HuH-7 (cell line): ENCODE measurements at places on chromosomes 2 and 18.

DNA sequence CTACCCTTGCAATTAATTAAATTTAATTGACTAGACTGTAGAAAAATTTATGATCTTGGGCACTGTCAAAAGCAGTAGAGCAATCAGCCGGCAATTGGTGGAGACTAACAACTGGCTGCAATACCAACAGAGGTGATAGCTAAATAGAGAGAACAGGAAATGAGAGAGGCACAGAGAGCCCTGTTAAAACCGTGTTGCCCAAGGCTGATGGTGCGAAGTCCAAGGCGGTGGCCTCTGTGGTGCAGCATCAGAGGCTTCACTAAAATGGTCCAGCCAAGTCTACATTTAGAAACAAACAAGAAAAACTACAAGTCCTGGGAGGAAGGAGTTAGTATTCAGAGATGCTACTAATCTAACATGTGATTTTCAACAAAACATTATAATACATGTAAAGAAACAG lies 115.6 kb downstream of the NETO1 start:
- DNase-seq = no peak

DNA sequence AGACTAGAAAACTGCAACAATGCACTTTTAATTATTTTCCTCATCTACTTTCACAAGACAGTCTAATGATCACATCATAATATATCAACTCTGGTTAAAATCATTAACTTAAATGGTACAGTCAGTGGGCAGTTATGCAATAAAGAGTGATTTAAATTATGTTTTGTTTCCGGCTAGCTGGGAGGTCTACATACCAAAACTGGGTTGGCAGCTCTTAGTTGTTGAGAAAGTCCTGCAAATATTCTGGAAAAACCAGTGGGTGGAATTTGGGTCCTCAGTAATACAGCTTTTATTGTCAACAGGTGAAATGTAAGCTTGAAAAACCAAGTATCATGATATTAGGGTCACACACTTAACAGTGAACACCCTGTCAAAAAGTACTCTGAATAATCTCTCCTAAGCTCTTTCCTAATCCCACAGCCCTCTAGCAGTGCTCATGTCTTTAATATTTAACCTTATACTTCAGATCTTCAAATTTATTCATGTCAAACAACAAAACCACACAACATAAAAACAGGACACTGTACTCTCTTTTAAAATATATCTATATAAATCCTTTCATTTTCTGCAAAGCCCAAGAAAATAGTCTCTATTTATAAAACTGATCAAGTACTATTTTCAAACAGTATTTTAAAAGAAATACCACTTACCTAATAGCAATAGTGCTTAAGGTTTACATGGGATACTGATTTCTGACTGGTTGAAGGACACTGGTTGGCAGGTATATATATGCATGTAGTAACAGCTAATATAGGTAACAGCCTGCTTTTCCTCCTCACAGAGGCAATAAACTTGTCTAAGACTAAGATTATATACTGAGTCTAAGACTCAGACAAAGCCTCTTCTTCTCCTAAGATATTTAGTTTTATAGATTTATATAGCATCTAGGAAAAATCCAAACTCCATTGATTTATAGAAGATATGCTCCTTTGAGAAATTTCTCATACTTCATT lies 103.8 kb downstream of the GAREM1 start:
- no peak for DNase-seq

DNA sequence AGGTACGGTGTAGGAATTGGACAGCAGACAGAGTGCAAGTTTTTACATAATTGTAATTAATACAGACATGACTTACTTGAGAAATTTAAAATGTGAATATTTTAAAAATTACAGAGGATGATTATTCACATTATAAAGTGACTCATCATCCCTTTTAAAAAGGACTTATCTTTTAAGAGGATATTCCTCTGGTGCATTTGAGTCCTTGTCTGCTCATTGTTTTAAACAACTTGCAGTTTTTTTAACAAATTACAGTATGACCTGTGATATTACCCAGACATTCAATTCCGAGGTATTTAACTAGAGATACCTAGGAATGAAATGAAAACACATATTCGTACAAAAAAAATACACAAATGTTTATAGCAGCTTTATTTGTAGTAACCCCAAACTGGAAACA lies 38.0 kb downstream of the SPTBN1 start:
- no peak for DNase-seq

DNA sequence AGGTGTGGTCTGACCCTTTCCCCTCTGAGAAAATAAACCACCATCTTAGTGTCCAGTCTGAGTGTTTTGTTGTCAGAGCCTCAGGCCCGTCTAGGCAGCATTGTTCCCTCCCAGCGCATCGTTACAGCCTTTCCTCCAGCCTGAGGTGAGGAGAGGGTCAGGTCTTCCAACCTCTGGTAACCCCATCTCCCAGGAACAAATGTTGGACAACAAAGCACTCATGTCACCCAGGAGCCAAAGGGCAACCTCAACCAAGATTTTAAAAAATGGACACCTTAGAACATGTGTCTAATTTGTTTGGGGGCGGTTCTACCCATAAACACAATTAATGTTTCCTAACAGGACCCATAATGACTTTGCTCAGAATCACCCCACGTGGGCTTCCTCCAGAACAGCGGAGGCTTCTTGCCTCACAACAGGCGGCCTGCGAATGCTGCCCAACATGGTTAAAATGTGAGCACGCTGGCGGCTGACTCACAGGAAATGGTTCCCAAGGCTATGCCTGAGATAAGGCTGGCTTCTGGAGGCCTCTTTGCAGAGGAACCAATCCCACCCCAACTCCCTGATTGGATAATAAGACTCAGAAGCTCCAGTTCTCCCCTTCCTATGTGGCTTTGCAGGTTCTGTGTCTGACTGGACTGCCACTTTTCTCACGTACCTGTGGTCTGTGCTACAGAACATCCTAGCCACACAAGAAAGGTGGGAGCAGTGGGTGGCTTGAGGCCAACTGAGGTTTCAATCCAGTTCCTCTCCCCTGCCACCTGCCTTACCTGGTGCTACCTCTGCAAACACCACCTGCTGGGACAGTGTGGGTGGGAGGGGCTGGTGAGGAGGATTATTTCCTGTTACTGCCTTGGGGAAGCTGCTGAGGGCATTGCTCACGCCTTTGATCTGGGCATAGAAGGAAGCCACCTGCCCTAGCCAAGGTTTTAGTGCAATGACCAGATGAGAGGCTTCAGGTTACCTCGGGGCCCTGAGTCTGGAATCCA lies 108.8 kb downstream of the B3GNT2 start:
- DNase-seq = no peak

GRCh38 chr2:123002660-123003248 lies 1022.3 kb upstream of the CNTNAP5 start:
- no peak for DNase-seq

- no peak for DNase-seq
Observed at GRCh38 chr2:158808426-158808825, 13.3 kb downstream of the DAPL1 start.

DNA sequence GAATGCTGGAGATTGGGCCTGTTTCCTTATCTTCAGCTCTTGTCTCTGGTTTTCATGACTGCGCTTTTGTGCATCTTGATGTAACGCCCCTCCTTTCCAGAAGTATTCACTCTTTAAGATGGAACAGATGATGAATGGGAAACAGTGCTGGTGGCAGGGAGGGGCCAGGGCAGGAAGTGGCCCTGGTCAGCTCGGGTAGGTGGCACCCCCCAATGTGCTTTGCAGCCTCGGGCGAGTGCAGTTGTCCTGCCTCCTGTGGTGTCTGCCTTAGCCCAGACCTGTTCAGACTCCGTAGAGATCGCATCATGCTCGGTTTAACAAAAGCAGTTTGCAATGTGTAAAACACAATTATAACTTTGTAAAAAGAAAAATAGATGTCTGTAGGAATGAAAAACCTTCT lies 17.0 kb upstream of the MGAT4A start:
- DNase-seq = no peak

DNA sequence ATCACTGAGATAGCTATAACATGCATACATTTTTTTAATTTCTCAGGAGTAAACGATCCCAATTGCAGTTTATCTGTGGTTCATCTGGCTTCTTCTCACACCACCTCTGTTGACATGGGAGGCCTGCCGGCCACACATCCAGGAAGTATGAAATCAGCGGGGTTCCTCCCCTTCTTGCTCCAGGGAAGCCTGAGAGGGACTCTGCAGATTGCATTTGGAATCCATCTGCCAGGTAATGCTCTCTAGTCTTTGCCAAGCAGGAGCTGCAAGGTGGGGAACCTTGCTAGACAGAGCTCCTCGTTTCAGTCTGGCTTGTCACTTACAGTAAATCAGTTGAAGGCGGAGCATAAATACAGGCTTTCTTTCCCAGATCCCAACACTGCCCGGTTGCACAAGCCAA lies 49.9 kb downstream of the SOX11 start:
- DNase-seq = no peak

- DNase-seq = no peak
Observed at GRCh38 chr18:23872701-23873550, 141.6 kb upstream of the TTC39C start.

- DNase-seq = no peak
Observed at GRCh38 chr2:42128721-42129486, 40.2 kb upstream of the EML4 start.

GRCh38 chr18:76468345-76469304 lies 26.4 kb downstream of the ZNF516 start:
- no peak for DNase-seq

DNA sequence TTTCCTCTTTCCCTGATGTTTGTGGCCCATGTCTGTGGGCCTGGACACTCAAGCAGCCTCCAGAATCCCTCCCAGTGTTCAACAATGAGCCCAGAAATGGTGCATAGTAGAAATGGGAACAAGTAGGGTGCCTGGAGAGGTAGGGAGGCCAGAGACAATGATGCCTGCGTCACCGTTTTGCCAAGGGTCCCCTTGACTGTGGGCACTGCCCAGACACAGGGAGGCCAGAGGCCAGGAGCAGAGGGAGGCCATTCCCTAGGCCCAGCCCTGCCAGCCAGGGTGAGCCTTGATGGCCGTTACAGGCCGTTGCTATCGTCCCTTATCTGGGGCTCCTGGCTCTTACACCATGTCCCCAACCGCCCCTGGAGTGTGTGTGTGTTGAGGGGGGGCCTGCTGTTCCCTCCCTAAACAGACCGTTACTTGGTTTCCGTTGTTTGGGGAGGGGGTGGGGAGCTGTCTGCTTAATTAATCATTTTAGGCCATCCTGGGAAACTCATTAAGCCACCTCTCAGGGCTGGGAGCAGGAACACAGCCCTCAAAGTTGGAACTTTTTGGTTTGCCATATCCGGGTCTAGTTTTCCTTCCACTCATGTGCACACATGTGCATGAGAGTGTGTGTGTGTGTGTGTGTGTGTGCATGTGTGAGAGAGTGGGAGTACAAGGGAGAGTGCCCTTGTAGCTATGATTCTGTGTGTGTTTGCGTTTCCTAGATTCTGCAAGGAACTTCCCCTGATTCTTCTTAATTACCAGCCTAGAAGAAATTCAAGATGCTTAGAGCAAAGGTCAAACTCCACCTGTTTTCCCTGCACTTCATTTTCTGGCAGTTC lies 135.2 kb upstream of the HAAO start:
- DNase-seq = no peak

DNA sequence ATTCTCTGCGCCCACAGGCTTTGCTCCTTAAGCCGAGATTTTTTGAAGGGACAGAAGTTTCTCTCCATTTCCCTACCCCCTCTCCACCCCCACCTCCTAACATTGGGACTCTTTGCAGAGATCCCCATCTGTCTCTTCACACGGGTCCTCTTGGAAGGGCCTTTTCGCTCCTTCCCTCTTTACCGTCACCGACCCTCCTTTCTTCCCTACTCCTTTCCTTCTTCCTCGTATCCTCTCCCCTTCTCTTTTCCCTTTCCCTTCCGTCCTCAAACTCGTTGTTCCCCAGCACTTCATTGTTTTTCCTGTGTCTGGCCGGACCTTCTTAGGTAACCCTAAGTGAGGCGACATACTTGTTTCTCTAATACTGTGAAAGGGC lies 660 bp downstream of the COPS7B start:
- no peak for DNase-seq

- peak; percentile 70 for DNase-seq
Observed at GRCh38 chr2:151289972-151290866, 751 bp upstream of the NMI start.

- DNase-seq = no peak
Observed at GRCh38 chr2:237433920-237434676, 20.1 kb upstream of the COL6A3 start.

DNA sequence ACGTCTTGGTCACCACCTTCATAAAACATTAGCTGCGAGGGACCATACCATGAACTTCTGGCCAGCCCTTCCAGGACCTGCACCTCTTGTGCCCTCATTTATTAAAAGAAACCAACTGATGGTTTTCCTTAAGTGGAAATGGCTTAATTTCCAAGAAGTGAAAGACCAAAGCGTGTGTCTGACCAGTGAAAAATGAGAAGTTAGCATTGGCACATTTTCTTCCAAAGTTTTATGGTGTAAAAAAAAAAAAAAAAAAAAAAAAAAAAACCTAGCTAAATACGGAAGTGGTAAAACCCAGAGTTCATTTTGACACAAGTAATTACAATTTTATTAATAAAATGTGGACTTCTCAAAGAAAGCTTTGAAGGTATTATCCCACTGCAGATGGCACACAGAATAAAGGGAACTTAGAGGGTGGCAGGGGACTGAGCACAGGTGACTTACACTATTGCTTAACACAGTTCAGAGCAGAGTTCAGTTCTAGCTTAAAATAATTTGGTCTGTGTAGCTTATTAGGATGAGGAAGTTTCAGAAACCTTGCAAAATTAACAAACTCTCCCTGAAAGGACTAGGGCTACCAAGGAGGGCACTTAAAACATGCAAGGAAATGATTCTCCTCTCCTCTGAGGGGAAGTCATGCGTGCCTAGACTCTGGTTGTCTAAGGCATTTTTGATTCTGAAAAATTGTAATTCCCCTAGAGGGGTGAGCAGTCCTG lies 42.2 kb upstream of the EPG5 start:
- DNase-seq = no peak

DNA sequence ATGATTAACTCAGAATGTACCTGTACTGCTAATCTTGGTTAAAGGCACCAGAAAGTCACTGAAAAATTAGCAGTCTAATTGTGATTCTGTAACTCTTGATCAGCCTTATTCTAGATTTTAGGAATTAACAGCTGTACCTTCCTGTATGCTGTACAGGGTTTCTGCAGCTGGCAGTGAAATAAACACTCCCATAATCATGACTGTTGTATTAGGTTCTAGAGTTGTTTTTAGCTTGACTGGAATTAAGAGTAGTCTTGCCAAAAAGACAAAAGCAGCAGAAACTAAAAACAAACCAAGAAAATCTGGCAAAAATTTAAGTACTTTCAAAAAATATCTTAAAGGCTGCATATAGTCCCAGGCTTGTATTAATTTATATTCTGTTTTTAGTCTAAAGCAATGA lies 103.5 kb downstream of the SOS1 start:
- no peak for DNase-seq

GRCh38 chr2:127857265-127857808 lies 618 bp downstream of the POLR2D start:
- DNase-seq = no peak

GRCh38 chr2:196247114-196247975 lies 76.0 kb upstream of the STK17B start:
- no peak for DNase-seq
